GM12878 (cell line): ENCODE measurements at places on chromosomes 4 and X. TPM values are rescaled to one million over a fixed set of nuclear protein-coding genes. Genes with fewer than 3 reads are reported as not detected.

GRCh38 chr4:107380836-107381438 lies 339.1 kb downstream of the PAPSS1 start:
- H3K27me3 ChIP-seq, result no peaks in the 10 kb centered on the region
- DNase-seq, result no peak
- no peak overlapping the region for H3K27ac ChIP-seq
- no peaks in the 10 kb centered on the region for H3K4me1 ChIP-seq

The CNKSR2 gene
- total RNA-seq, result 0.18 TPM in 1 of 2 replicates, not detected in the other

DNA sequence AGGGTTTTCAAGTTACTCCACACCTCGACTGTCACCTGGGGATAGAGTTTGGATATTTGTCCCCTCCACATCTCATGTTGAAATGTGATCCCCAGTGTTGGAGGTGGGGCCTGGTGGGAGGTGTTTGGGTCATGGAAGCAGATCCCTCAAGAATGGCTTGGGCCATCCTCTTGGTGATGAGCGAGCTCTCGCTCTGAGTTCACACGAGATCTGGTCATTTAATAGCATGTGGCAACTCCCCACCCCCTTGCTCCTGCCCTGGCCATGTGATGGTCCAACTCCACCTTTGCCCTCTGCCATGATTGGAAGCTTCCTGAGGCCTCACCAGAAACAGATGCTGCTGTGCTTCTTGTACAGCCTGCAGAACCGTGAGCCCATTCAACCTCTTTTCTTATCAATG lies 8.3 kb downstream of the CTAG1A start:
- H3K36me3 ChIP-seq, result no peaks in the 10 kb centered on the region
- H3K4me3 ChIP-seq, result no peak overlapping the region
- no peaks in the 10 kb centered on the region for H3K4me1 ChIP-seq
- H3K27me3 ChIP-seq, result no peaks in the 10 kb centered on the region

GRCh38 chr4:3497523-3498389 lies 34.5 kb downstream of the LRPAP1 start:
- H3K4me3 ChIP-seq, result no peak overlapping the region
- H3K27ac ChIP-seq, result no peak overlapping the region
- no peaks in the 10 kb centered on the region for H3K36me3 ChIP-seq
- DNase-seq, result no peak
- H3K4me1 ChIP-seq, result no peaks in the 10 kb centered on the region

DNA sequence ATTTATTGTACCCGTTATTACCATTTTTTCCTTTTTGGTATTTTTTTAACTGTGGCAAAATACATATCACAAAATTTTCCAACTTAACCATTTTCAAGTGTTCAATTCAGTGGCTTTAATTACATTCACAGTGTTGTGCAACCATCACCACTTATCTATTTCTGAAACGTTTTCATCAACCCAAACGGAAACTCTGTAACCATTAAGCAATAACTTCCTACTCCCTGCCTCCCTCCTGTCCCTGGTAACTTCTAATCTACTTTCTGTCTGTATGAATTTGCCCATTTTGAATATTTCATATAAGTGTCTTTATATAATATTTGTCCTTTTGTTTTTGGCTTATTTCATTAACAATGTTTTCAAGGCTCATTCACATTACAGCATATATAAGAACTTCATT lies 57.4 kb upstream of the MSN start:
- H3K4me1 ChIP-seq, result no peaks in the 10 kb centered on the region
- no peak overlapping the region for H3K4me3 ChIP-seq

GRCh38 chrX:154303476-154303875 lies 7.9 kb downstream of the TKTL1 start:
- H3K27ac ChIP-seq, result no peak overlapping the region
- H3K4me1 ChIP-seq, result no peaks in the 10 kb centered on the region; the same call in 1 of the 2 replicates
- no peak overlapping the region for H3K4me3 ChIP-seq
- no peak for DNase-seq
- H3K36me3 ChIP-seq, result no peaks in the 10 kb centered on the region

DNA sequence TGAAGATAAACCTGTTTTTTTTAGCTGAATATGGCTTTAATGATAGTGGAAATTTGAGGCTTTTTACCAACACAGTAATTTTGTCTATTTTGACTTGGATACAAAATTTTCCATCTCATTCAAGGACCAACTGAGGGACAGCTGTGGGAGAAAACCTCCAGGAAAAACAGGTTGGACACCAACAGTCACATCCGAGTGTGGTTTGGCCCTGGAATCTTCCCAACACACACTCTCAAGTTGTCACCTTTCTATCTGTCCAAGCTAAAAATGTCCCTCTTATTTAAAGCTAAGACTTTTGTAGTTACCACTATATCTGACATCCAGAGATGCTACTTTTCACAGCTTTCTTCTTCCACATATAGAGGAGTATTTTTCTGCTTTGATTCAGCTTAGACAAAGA lies 404.9 kb downstream of the PCDH7 start:
- H3K4me1 ChIP-seq, result no peaks in the 10 kb centered on the region
- no peak overlapping the region for H3K27ac ChIP-seq
- no peaks in the 10 kb centered on the region for H3K36me3 ChIP-seq
- no peak overlapping the region for H3K4me3 ChIP-seq
- no peaks in the 10 kb centered on the region for H3K27me3 ChIP-seq

The HSD17B13 gene
- not detected in 2 replicates for total RNA-seq

GRCh38 chrX:2640436-2641150 lies 50.5 kb upstream of the CD99 start:
- H3K4me1 ChIP-seq, result no peaks in the 10 kb centered on the region
- no peaks in the 10 kb centered on the region for H3K27me3 ChIP-seq
- no peak overlapping the region for H3K4me3 ChIP-seq
- no peak overlapping the region for H3K27ac ChIP-seq
- DNase-seq, result no peak

DNA sequence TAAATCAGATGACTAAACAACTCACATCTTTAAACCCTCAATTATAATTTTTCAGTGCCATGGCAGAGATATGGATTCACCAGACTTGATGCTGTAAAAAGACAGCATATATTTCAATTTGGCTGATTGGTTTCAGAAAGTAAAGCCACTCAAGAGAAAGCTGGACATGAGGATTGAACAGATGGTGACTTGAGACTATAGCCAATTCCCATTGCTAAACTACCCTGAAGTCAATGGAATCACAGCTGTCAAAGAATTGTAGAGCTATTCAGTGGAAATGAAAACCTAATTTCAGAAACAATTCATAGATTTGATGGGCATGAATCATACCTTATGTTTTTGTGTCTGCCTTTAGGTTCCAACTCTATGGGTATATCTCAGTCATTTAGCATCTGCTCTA lies 510.6 kb upstream of the BOD1L1 start:
- H3K36me3 ChIP-seq, result no peaks in the 10 kb centered on the region
- no peaks in the 10 kb centered on the region for H3K27me3 ChIP-seq
- no peaks in the 10 kb centered on the region for H3K4me1 ChIP-seq
- no peak overlapping the region for H3K27ac ChIP-seq
- H3K4me3 ChIP-seq, result no peak overlapping the region

- no peak for DNase-seq
- no peaks in the 10 kb centered on the region for H3K27me3 ChIP-seq
- peaks cover 10% of the 10 kb centered on the region for H3K36me3 ChIP-seq
- H3K4me3 ChIP-seq, result no peak overlapping the region
- H3K27ac ChIP-seq, result no peak overlapping the region
Observed at GRCh38 chr4:6612961-6613675, 27.4 kb upstream of the MRFAP1 start.

DNA sequence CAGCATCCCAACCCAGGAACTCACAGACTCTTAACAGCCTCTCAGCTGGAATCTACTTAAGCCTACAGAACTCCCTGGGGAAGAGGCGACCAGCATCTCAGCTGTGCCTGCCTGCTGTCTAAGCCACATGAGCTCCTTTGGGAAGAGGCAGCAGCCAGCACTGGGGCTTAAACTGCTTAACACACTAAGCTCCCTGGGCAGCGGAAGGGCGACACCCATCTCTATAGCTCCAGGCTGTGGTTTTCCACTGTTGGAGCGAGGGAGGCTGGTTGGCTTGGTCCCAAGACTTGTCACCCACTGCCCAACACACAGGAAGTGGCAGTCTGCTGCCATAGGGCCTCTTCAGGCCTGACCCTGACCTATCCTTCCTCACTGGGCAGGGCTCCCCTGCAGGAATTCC lies 1544.1 kb upstream of the ADGRL3 start:
- H3K36me3 ChIP-seq, result no peaks in the 10 kb centered on the region
- H3K27ac ChIP-seq, result no peak overlapping the region
- no peaks in the 10 kb centered on the region for H3K27me3 ChIP-seq
- no peak for DNase-seq
- H3K4me3 ChIP-seq, result no peak overlapping the region

The CTAG2 gene
- not detected in 2 replicates for total RNA-seq

DNA sequence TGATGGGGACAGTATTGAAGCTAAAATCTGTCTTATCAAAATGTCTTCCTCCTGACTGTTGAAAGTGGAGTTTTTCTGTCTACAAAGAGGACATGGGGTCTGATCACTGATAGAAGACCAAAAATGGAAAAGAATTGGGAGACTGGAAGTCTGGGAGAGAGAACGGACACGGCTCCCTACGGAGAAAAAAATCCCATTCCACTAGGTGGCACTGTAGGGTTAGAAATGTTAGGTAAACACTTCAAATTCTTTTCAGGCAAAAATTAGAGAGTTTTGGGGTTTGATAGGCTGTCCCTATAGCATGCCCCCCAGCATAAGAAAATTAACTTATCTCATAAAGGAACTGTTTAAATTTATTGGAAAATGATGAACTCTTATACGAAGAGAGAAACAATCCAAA lies 200.5 kb downstream of the FAM133A start:
- no peaks in the 10 kb centered on the region for H3K36me3 ChIP-seq
- DNase-seq, result no peak
- no peaks in the 10 kb centered on the region for H3K27me3 ChIP-seq
- no peak overlapping the region for H3K27ac ChIP-seq
